ENCODE measurements at places on chromosomes 16 and 17.

- no peak for DNase-seq
These were observed 28.8 kb downstream of the DYNLRB2 start for GRCh38 chr16:80569440-80570105.

GRCh38 chr17:50311483-50311882 lies 34.4 kb upstream of the XYLT2 start:
- DNase-seq = no peak

- DNase-seq = no peak
These were observed 183.3 kb downstream of the MSI2 start for GRCh38 chr17:57439651-57440050.

DNA sequence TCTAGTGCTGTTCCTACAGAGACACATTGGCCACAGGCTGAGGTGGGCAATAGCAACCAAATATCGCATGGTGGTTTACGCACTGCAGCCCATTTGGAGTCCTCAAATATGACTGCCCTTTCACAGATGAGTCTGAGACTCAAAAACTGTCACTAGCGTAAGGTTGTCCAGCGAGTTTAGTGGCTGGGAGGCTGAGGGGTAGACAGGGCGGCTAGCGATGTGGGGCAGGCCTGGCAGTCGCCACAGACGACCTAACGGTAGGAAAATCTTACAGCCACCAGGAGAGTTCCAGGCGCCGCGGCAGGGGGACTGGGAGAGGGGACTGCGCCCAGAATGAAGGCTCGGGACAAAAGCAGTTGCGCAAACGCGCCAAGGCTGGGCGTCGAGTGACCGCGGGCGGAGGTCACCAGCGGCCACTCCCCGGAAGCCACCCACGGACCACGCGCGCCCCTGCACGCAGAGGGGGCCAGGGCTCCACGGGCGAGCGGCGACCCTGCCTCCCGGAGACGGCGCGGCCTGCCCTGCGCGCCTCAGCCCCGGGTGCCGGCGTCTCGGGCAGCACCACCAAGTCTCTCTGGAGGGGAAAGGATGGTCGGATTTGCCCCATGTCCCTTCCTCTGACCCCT lies 699 bp upstream of the MAP1LC3B start:
- DNase-seq = peak; percentile 65

GRCh38 chr17:9230346-9230745 lies 209.0 kb downstream of the NTN1 start:
- DNase-seq = no peak

DNA sequence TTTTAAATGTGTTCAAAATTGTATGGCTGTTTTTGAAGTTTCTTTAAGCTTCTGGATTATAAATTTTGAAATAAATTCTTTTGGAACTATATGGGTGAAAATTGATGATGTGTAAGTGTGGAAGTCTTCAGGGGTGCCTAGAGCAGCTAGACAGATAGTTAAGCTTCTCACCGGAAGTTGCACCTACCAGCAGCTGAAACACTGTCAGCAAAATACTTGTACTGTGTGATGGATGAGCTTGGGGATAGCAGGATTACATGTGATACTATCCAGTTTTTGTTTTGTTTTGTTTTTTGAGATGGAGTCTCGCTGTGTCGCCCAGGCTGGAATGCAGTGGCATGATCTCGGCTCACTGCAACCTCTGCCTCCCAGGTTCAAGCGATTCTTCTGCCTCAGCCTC lies 19.7 kb downstream of the RBL2 start:
- no peak for DNase-seq

DNA sequence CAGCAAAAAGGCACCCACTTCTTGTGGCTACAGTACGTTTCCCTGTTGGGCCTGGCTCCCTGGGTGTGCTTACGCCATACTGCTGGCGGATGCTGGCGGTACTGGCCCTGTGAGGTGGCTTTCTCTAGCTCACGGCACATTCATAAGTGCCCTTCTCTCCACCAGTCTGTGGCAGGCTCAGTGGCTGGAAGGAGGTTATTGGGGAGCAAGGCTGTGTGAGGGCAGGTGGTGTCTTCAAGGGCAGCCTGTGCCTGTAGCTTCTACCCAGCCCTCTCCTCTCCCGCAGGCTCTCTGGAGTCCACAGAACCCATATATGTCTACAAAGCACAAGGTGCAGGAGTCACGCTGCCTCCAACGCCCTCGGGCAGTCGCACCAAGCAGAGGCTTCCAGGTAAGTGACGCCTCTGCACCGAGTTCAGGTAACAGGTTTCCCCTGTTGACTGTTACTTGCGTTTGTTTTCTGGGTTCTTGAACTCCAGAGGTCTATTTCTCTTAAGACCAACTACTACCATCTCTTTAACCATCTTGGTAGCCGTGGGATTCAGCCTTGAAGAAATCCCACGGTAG lies 20.6 kb downstream of the NTAN1 start:
- no peak for DNase-seq

DNA sequence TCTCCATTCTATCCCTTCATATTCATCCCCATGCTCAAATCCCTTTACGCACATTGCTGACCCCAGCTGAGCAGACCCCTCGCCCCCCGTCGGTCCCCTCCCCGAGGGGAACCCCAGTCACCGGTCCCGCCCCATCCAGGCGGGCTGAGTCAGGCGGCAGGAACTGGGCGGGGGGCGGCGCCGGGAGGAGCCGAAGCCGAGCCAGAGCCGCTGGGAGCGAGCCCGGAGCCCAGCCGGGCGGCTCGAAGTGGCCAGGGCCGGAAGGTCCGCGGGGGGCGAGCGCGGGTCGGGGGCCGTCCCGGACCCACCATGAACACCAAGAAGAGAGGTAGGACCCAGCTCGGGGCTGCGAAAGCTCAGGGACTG lies 8.6 kb downstream of the RIPOR1 start:
- peak; percentile 57 for DNase-seq

DNA sequence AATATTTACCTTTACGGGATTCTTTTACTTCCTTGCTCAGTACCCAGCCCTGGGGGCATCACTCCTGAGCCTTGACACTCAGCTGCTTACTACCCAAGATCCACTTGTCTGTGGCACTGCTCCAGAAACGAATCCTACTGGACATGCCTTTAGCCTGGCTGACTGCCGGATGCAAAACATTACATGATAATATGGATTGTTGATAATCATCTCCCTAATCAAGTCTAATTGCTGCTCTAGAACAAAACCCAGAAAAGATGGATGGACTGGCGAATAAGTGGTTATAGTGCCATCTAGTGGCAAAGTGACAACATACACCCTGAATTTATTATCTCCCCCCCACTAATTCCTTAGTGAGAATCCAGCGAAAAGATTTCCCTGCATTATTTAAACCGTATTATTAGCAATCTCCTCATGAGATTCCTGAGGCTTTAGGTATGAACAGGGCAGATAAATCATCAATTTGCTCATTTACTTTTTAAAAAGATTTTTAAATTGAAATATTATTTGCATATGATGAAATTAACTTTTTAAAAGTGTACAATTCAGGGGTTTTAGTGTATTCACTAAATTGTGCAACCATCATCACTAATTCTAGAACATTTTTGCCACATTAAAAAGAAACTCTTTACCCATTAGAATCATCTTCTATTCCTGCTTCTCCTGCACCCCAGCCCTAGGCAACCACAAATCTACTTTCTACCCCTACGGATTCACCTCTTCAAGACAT lies 61.6 kb downstream of the RGS9 start:
- DNase-seq = no peak

DNA sequence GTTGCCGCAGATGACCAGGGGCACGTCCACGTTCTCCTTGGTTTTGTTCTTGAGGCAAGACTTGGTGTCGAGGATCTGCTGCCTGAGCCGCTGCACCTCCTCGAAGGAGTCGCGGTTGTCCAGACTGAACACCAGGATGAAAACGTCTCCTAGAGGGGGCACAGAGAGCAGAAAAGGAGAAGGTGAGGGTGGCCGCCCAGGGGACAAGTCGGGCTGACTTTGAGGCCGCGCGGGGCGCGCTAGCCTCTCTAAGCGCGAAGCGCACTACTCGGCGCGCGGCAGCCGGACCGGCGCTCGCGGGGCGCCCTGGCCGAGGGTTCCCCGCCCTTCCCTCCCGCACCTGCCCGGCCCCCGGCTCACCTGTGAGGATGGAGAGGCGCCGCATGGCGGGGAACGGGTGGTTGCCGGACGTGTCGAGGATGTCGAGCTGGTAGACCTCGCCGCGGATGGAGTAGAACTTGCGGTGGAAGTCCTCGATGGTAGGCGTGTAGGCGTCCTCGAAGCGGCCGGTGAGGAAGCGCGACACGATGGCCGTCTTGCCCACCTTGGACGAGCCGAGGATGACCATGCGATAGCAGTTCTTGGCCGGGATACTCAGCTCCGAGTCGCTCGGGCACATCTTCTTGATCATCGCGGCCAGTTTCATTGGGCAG lies 533 bp downstream of the RASD1 start:
- DNase-seq = peak; percentile 33

DNA sequence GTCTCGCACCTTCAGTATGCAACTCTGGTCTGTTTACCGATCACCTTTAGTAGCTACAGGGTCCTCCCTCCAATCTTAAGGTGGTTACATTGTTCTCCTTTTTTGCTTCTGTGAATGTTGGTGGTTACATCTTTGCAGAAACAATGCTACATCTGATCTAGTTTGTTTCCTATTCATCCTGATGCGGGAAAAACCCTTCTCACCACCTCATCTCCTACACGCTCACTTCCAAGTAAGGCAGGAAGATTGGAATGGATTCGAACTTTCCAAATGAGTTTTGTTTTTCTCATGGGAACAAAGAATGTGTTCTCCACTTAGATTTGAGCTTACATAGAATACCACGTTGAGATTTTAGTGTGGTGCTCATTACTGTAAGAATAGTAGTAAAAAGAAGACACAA lies 14.5 kb downstream of the ZC3H18 start:
- no peak for DNase-seq

GRCh38 chr17:49795372-49795771 lies 6.9 kb downstream of the KAT7 start:
- no peak for DNase-seq

GRCh38 chr17:36072431-36073121 lies 8.5 kb downstream of the CCL18 start:
- peak; percentile 61 for DNase-seq

- peak; percentile 47 for DNase-seq
These were observed 3.9 kb upstream of the TRPV1 start for GRCh38 chr17:3613124-3613523.

- no peak for DNase-seq
These were observed 108.8 kb downstream of the SOCS1 start for GRCh38 chr16:11147033-11147753.

- no peak for DNase-seq
These were observed 928 bp downstream of the HBA1 start for GRCh38 chr16:177394-177822.

GRCh38 chr17:64492481-64493109 lies 4.3 kb downstream of the POLG2 start:
- DNase-seq = no peak

DNA sequence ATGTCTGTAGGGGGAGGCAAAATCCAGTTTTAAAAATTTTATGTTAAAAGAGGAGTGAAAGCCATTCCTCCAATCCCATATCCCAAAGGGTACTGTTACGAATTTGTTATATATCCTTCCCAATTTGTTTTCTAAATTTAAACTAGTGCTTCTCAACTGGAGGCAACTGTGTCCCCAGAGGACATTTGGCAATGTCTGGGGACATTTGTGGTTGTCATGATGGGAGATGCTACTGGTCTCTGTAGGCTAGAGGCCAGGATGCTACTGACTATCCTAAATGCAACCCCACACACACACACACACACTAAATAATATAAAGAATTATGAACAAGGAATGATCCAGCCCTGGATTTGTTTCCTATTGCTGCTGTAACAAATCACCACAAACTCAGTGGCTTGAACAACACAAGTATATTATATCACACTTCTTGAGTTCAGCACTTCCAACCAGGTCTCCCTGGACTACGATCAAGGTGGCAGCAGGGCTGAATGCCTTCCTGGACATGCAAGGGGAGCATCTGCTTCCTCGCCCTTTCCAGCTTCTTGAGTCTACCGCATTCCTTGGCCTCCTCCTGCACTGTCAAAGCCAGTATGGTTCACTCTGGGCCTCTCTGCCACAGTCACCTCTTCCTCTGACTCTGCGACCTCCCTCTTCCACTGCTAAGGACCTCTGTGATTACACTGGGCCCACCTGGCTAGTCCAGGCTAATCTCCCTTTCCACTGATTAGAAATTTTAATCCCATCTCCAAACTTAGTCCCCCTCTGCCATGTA lies 30.1 kb downstream of the ARHGAP17 start:
- DNase-seq = no peak

- no peak for DNase-seq
These were observed 14.9 kb downstream of the UBFD1 start for GRCh38 chr16:23572394-23572793.

GRCh38 chr17:65097110-65097509 lies 40.1 kb upstream of the RGS9 start:
- no peak for DNase-seq

DNA sequence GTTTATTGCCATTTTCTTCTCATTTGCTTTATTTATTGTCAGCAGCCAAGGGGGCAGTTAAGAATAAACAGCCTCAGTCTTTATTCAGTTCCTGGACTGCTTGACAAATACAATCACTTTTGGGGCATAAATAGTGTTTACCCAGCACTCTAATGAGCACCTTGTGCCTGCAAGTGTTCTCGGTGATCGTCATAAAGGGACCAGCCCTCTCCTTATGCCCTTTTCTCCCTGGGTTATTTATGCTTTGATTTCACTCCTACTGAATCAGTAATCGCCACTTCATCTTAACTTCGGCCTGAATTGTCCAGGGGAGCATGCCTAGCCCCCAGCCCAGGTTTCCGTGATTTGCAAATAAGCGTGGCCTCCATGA lies 55.7 kb upstream of the CACNG5 start:
- no peak for DNase-seq

DNA sequence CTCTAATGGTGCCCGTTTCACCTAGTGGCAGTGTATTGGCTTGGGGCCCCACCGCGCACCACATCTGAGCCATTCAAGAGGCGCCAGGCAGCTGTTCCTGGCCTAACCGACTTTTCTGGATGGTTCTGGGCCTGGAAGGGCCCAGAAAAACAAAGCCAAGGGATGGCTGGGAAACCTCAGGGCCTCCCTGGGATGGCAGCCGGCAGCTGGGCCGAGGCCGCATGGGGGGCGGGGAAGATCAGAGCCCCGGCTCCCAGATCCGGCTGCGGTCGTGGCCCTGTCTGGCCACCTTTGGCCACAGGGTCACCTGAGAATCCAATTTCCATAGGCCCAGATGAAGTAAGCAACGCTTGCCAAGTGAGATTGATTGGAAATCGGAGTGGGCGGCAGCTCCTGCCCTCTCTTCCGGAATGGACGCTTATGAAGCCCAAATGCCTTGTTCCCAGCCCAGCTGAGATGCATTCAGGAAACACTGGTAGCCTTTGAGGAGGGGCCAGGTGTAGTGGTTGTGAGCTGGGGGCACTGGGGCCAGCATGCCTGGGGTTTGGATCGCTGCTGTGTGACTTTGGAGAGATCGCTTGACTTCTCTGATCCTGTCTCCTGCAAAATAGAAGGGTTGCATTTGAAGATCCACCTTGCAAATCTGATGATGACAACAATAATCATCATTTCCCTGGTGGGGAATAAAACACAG lies 163.8 kb upstream of the GSE1 start:
- no peak for DNase-seq

- no peak for DNase-seq
These were observed 62.7 kb downstream of the CDYL2 start for GRCh38 chr16:80741724-80742123.
